SHP77 (cell line): ENCODE measurements at places on chromosomes 7 and 10.

DNA sequence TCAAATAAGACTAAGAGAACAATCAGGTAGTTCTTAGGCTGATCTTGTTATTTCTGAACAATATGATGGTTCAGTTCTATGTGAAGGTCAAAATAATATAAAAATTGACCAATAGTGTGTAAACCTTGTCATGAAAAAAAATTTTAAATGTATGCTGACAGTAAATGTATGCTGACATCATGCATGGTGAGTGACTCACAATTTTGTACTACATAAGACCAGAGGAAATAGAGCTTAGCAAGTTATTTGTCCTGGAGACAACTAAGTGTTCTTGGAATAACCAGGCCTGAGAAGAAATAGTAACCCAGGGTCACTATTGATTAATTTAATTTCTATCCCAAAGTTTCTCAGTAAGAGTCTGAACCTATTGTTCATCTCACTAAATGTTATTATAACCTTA, 182.2 kb upstream of the PCDH15 start:
- DNase-seq: no peak

- DNase-seq: no peak
These were observed 32.9 kb downstream of the GPER1 start for GRCh38 chr7:1120791-1121190.

DNA sequence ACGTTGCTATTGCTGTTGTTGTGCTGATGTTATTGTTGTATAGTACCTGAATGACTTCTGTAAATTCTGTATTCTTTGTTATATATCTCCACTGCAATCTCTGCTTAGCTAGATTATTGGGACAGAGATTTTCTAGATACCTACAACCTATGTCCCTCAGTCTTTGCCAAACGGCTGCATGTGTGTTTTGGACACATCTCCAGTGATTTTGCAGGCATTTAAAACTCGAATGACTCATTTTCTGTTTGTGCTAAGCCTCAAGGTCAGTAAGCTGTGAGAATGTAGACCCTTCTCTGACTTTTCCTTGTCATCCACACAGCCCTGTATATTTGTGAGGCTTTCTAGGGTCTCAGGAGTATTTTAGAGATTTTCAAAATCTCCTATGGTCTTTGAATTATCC, 410.7 kb downstream of the POM121L12 start:
- DNase-seq: no peak

DNA sequence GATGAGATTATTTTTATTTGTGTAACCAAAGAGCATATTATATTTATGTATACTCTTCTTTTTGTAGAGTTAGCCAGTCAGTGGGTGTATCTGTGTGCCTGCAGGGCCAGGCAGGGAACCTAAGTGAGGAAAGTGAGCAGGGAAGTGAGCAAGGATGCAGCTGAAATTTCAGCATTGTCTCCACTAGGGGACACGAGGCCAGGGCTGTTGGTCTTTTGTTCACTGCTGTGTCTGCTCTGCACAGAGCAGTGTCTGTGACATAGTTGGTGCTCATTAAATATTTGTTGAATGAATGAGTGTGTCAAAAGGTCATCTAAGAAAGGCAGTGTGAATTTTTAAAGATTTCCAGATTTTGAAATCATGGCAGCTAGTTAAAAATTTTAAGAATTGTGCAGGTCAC, 51.8 kb downstream of the SUGCT start:
- no peak for DNase-seq

- DNase-seq: no peak
These were observed 54.3 kb downstream of the MAP3K8 start for GRCh38 chr10:30488316-30488715.
